ENCODE measurements at places on chromosomes 4 and X.

DNA sequence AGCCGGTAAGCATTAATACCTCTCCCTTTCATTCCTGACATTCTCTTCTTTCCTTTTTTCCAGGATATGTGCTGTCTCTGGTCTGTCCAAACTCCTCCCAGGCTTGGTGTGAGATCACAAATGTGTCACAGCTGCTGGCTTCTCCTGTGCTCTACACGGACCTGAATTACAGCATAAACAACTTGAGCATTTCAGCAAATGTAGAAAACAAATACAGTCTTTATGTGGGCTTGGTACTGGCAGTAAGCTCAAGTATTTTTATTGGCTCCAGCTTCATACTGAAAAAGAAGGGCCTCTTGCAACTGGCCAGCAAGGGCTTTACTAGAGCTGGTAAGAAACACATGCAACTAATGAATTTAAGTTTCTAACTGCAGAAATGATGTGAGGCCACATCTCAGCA, 8.4 kb downstream of the NIPAL1 start:
- DNase-seq, result peak; percentile 32

DNA sequence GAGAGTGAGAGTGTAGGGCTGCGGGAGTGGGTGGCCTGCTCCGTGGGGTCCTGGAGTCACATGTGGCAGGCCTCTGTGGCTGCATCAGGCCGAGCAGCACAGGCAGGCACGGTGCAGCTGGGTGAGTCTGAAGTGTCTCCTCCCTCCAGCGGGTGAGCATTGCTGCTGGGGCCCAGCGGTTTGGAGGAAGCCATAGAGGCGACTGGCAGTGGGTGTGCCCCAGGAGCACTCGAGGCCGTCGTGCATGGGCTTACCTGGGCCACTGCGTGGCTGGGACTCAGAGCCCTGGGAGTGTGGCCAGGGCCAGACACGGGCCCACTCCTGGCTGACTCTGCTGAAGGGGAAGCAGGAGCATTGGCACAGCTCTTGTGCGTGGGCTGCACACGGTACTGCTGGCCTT, 10.6 kb downstream of the ZNF185 start:
- no peak for DNase-seq

- no peak for DNase-seq
Observed at GRCh38 chrX:78333521-78333920, 6.1 kb upstream of the CYSLTR1 start.

GRCh38 chr4:10158333-10158942, 41.8 kb upstream of the WDR1 start:
- peak; percentile 48 for DNase-seq

- no peak for DNase-seq
Observed at GRCh38 chr4:163624727-163625126, 130.2 kb downstream of the TMA16 start.

- no peak for DNase-seq
Observed at GRCh38 chr4:102103368-102103767, 241.9 kb downstream of the SLC39A8 start.

GRCh38 chr4:96523611-96524010, 683.7 kb downstream of the PDHA2 start:
- DNase-seq, result no peak

GRCh38 chr4:109945056-109945455, 32.4 kb downstream of the EGF start:
- DNase-seq, result no peak

DNA sequence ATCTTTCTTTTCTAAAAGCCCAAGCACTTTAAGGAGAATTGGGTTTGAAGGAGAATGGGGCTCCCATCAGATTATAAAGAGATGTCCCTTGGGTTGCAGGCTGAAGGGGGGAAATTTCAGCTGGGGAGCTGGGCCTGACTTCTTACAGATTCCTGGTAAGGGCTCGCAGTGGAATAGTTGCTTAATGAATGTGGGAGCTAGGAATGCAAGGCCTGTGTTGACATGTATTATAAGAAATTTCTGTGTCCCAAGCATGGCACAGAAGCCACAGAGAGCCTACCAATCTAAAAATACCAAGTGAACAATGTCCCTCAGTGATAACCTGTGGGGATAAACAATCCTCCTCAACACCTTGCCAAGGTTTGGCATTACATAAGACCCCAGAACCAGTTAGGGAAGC, 39.3 kb upstream of the WNK3 start:
- no peak for DNase-seq

DNA sequence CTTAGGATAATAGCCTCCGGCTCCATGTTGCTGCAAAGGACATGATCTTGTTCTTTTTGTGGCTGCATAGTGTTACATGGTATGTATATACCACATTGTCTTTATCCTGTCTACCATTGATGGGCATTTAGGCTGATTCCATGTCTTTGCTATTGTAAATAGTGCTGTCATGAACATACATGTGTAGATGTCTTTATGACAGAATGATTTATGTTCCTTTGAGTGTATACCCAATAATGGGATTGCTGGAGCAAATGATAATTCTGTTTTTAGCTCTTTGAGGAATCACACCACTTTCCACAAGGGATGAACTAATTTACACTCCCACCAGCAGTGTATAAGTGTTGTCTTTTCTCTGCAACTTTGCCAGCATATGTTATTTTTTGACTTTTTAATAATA, 4.6 kb downstream of the RAB33B start:
- DNase-seq, result no peak
